ENCODE measurements at places on chromosomes 4 and X.
A peak's percentile ranks its signal among the peaks of the same experiment; 100 is the strongest.

- no peak for DNase-seq
Observed at GRCh38 chr4:120864969-120865368, 57.6 kb downstream of the PRDM5 start.

- DNase-seq: no peak
Observed at GRCh38 chr4:67512501-67512900, 32.8 kb downstream of the CENPC start.

- DNase-seq: no peak
Observed at GRCh38 chrX:56757327-56757726, 28.3 kb downstream of the NBDY start.

DNA sequence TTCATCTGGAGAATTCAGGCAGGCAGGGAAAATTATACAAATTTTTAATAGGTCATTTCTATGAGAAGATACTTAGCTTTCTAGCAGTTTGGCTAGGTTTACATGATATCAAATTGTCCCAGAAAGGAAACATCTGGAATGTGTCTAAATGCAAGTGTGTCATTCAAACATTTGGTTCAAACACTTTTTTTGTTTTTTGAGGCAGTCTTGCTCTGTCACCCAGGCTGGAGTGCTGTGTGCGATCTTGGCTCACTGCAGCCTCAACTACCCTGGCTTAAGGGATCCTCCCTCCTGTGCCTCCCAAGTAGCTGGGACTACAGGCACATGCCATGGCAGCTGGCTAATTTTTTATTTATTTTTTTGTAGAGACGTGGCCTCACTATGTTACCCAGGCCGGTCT lies 31.6 kb downstream of the SPARCL1 start:
- DNase-seq: no peak

- no peak for DNase-seq
Observed at GRCh38 chrX:8647176-8647575, 84.8 kb downstream of the ANOS1 start.

DNA sequence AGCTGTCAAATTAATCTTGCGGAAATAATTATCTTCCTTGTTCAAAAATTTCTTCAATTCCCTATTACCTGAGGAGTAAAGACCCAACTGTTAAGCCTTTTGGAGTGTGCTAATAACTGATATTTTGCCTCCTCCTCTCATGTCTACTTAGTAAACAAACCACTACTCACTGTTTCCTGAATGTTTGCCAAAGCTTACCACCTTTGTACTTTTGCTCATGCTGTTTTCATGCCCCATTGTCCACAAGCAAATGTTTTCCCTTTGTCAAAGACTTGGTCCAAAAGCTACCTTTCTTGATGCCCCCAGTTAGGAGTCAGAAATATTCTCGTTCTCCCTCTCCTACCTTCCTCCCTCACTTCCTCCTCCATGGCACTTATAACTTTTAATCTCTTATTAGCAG lies 226.1 kb downstream of the ENOX2 start:
- DNase-seq: no peak

- DNase-seq: peak; percentile 26
Observed at GRCh38 chr4:159946983-159947615, 844.2 kb downstream of the RAPGEF2 start.

GRCh38 chrX:23964191-23964590 lies 56.4 kb downstream of the CXorf58 start:
- DNase-seq: no peak

DNA sequence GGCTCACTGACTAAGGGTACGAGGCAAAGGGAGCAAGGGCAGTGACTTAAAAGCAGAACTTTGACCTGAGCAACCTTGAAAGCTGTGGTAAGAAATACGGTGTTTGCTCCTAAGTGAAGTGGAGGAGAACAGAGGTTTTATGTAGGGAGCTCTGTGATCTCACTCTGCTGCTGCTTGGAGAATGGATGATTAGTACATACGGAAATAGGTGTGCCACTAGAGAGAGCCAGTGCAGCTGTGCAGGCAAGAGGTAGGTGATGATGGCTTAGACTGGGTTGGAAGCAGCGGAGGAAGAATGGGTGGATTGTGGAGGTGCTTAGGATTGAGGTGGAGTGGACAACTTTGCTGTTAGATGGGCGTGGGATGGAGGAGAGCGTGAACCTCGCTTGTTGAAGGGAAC lies 85.0 kb downstream of the FAM193A start:
- no peak for DNase-seq

GRCh38 chrX:20224814-20225487 lies 41.8 kb downstream of the RPS6KA3 start:
- DNase-seq: no peak

GRCh38 chrX:74535408-74536151 lies 78.8 kb downstream of the RLIM start:
- DNase-seq: peak; percentile 55

- DNase-seq: no peak
Observed at GRCh38 chrX:136262243-136262642, 11.0 kb upstream of the MAP7D3 start.

DNA sequence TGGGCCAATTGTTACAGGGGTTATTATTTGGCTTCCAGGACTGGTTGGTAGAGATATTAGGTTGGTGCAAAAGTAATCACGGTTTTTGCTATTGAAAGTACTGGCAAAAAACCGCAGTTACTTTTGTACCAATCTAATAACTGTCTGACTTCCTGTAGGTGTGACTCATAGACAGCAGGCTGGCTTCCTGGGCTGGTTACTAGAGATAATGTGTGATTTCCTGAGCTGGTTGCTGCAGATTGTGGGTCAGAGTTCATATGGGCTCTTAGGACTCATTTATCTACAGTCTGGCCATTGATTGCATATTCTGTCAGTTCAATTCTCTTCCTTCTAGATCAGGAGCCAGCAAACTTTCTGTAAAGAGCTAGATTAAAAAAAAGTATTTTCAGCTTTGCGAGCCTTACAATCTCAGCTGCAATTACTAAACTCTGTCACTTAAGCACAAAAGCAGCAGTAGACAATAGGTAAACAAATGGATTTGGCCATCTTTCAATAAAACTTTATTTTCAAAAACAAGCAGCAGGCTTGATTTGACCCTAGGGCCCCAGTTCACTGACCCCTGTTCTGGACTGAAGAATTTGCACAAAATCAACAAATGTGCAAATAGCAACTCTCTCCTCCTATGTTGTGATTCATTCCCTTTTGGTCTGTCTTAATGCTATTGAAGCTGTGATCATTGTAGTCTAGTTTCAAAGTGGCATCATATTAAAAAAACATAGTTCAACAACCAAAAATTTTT lies 50.8 kb upstream of the BOD1L1 start:
- DNase-seq: no peak

GRCh38 chr4:163587867-163588266 lies 93.4 kb downstream of the TMA16 start:
- no peak for DNase-seq

GRCh38 chrX:123740536-123740935 lies 7.7 kb upstream of the THOC2 start:
- DNase-seq: no peak

- DNase-seq: no peak
Observed at GRCh38 chrX:16451334-16451733, 198.6 kb upstream of the S100G start.

DNA sequence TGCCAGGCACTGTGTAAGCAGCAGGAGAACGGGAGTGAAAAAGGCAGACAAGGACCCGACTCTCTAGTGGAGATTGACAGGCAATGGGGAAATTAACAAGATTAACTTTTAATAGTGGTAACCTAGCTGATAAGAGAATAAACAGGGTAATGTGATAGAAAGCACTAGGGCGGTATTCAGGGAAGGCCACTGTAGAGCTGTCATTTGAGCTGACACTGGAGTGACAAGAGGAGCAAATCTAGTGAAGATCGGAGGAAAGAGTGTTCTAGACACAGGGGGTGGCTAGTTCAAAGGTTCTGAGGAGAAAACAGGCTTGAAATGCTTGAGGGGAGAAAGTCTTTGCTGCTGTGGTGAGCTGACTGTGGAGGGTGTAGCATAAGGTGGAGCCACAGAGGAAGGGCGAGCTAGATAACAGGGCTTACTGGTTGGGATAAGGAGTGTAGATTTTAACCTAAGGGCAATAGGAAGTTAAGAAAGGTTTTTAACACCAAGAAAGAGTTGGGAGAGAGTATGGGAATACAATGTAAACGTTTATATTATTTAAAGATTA lies 122.8 kb downstream of the SLC10A7 start:
- DNase-seq: no peak

DNA sequence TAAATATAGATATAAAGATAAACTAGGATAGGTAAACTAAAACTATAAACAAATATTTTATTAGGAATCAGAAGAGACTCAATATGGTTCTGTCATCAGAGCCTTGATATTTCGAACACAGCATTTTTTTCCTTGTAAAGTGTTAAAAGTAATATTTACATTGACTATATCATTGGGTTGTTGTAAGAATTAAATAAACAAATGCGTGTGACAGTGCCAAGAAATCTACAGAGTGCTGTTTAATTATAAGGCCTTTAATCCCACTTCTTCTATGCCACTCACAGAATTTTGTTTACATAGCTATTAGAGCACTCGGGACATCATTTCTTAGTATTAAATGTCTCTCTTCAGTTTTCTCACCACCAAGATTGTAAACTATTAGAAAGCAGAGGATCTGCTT lies 807.4 kb downstream of the FSTL5 start:
- no peak for DNase-seq

- no peak for DNase-seq
Observed at GRCh38 chr4:3750334-3750733, 15.9 kb upstream of the ADRA2C start.

DNA sequence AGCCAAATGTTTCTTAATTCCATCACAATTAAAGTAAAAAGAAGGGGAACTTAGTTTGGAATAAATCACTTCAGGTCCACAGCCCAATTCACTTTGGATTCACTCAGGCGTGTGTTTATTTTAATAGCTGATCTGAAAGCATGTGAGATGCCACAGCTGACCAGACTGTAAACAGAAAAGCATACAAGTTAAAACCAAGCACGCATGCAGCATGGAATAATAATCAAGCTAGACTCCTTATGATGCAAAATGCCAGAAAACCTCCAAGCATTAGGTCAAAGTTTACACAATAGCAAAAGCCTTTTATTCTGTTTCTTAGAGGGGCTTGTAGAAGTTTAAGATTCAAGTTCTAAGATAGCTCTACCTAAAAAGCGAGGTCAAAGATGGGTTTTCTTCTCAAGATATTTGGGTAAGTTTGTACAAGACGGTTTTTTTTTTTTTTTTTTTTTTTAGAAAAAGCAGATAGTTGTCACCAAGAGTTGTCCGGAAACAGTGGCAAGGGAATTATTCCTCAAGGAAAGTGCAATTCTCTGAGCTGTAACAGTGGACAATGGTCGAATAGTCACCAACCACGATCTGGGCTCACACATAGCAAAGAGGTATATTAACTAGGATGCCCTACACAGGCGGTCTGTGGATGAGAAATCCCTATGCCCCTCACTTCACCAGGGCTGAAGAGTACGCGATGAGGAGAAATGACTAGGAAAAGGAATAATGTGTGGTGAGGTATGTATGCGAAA lies 763 bp upstream of the PRRG1 start:
- DNase-seq: no peak

GRCh38 chrX:119475389-119476101 lies 7.3 kb downstream of the SLC25A5 start:
- DNase-seq: no peak

- no peak for DNase-seq
Observed at GRCh38 chr4:61079976-61080375, 120.2 kb upstream of the ADGRL3 start.

DNA sequence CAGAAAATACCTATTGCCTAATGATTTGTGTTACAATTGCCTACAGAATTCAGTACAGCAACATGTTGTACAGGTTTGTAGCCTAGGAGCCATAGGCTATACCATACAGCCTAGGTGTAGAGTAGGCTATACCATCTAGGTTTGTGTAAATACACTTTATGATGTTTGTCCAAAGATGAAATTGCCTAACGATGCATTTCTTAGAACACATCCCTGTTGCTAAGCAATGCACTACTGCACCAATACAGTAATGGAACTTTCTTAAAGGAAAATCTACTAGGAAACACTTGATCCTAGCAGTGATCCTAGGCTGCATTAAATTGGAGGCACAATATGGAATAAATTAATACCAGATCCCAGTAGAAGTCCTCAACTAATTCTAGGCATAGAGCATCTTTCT lies 18.3 kb downstream of the NOA1 start:
- no peak for DNase-seq

GRCh38 chr4:76758290-76758882 lies 139.6 kb downstream of the SOWAHB start:
- no peak for DNase-seq

DNA sequence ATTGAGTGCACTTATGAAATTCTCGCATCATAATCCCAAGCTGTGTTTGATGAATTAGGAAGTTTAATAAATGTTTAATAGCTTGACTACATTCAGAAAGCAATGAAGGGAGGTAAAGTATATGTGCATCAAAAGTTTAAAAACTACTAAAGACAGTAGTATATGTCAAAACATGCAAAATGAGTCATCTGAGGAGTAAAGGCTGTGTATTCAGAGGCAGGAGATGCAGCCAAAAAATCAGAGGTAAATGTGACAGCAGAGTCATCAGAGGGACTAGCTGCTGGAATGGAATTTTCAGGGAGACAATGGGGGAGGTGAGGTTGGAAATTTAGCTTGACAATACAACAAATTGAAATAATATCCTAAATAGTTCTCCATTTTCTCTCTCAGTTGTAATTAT lies 127.0 kb upstream of the FUNDC1 start:
- DNase-seq: no peak

DNA sequence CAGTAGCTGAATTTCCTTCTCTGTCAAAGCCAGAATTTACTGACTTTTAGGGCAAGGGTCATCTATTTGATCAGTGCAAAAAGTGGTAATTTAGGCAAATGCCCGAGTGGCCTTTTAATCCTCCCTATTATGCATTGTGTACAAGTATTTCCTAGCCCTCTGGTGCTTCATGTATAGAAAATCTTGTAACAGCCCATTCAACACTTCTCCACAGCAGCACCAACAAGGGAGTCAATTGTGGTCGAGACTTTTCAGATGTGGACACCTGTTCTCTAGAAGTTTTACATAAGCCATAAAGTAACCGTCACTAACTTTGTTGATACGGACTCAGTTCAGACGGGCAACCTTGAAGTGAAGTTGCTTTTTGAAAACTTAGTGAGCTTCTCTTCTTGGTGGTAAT lies 50.9 kb upstream of the FHDC1 start:
- no peak for DNase-seq

DNA sequence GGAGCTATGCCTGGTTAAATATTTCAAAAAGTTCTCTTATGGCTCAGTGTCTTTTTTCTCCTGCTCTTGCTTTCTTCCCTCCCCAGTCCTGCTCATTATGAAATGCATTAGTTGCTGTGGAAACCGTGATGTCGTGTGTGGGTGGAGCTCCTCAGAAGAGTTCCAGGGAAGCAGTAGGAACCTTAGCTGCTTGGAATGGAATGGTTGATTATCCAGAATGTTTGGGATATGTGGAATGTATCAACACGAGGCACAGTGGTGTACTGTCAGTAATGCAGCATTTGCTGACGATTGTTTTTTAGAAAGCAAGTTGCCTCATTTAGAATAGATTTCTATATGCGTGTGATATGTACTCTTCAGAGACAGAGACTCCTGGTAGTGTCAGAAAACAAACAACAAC lies 333.2 kb downstream of the ARHGAP10 start:
- no peak for DNase-seq

DNA sequence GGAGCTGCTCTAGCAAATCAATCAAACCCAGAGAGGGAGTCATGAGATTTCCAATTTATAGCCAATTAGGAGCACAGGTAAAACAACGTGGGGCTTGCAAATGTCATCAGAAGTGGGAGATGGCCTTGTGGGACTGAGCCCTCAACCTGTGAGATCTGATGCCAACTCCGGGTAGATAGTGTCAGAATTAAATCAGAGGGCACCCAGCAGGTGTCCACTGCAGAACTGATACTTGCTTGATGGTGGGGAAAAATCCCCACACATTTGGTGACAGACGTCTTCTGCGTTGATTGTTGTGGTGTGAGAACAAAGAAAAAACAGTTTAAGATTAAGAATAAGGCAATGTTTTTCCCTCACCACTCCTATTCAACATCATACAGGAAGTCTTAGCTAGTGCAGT lies 1402.8 kb downstream of the RAPGEF2 start:
- no peak for DNase-seq
